ENCODE measurements at places on chromosomes 4 and X.
A peak's percentile ranks its signal among the peaks of the same experiment; 100 is the strongest.

GRCh38 chr4:76526585-76526990 is 91.6 kb downstream of the SHROOM3 start:
- DNase-seq = no peak

DNA sequence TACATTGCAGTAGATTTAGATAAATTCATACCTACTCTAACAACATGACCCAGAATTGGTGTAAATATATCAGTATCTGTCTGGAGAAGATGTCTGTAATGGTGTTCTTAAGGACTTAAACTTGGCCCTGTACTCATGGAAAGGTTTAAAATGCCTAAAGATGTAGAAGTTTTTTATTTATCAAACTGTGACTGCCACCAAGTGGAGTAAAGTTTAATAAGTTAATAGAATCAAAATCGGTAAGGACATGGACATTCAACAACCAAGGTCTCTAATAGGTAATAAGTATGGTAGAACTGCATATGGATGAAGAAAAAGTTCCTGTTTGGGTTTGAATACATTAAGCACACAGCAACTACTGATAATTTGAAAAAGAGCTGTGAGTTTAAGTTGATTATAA is 474.0 kb upstream of the NDST3 start:
- no peak for DNase-seq

DNA sequence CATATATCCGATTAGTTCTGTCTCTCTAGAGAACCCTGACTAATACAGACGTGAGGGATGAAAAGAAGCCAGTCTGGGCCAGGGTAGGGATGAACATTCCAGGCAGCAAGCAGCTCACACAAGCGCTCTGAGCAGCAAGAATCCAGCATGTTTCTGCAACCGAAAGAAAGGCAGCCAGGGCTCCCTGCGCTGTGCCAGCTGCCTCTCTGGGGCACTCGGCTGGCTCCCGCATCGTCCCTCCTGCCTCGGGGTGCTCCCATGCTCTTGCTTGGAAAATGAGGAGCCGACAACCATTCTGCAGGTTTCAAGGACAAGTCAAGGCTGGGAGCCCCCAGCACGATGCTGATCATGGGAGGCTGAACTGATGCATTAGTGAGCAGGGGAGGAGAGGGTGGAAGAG is 7.0 kb downstream of the JAKMIP1 start:
- DNase-seq = peak; percentile 40

DNA sequence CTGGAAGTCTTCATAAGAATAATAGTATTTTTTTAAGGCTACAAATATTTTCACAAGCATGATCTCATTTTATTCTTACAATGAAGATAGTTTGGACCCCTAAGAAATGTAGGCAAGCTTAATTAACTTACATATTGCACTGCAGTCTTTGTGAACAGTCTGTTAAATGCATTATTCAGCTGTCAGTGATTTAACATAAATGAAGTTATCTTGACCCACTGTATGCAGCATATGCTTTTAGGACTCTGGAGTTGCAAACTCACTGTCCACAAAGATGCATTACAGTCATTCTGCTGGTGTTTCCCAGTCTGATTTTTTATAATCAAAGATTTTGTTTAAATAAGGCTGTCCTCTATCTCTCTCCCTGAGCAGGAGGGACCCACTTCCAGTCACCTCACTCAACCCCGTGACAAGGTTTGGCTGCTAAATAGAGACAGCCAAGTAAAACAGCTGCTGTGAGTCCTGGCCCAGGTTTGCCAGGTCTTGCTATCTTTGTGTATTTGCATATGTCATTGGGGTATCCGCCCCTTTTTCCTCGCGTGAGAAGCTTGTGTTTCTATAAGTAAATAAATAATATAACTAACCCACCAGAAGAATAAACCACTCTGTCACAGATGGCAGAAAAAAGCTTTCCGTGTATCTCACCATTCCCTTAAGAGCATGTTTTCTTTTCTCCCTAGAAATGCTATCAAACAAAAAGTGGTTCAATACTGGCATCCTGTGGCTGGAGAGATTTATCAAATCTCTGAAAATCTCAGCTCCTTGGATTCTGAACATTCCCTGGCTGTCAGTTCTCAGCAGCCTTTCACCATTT is 67.0 kb downstream of the SLC7A11 start:
- DNase-seq = no peak

DNA sequence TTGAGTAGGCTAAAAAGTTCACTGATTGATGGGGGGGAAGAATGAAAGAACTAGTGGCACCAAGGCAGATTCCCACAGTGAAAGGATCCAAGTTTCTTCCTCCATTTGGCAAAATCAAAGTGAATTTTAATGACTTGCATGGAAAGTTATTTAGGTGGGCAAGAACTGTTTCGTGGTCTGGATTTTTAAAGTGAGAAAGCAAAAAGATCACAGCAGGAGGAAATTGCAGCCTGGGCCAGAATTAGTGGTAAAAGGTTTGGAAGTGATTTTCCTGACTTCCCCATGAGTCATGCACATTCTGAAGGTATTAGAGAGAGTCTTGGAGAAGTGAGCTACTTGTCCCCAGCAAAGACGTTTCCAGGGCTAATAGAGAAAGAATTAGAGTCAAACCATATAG is 207.8 kb downstream of the ANTXR2 start:
- DNase-seq = no peak

DNA sequence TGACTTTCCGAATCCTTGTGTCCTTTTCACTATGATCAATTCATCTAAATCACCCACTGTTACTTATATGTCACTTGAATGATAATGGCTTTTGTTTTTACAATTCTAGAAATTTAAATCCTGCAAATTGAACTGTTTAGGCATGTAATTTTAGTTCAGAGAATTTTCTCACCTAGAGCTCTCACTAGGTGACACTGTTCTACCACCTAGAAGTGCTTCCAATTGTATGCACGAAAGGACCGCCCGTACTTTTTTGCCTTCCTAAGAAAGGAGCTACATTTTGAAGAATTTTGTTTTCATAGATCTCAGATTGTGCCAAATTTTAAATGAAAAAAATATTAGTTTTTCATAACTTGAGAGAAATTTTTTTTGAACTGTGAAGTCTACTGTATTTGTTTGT is 481.6 kb upstream of the FSTL5 start:
- DNase-seq = no peak

- DNase-seq = no peak
These were observed 144.6 kb downstream of the SOX3 start for GRCh38 chrX:140360284-140360683.

DNA sequence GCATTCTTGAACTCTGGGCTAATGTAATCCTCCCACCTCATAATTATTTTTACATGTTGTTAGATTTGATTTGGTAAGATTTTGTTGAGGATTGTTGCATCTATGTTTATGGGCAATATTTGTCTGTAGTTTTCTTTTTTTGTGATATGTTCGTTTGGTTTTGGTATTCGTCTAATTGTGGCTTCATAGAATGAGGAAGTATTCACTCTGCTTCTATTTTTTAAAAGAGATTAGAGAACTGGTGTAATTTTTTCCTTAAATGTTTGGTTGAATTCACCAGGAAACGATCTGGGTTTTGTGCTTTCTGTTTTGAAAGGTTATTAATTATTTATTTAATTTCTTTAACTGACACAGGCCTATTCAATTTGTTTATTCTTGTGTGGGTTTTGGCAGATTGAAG is 161.2 kb upstream of the NUDT6 start:
- no peak for DNase-seq

- DNase-seq = no peak
These were observed 1.1 kb downstream of the STBD1 start for GRCh38 chr4:76307660-76308014.

- no peak for DNase-seq
These were observed 40.1 kb upstream of the HELT start for GRCh38 chr4:184978211-184978610.

DNA sequence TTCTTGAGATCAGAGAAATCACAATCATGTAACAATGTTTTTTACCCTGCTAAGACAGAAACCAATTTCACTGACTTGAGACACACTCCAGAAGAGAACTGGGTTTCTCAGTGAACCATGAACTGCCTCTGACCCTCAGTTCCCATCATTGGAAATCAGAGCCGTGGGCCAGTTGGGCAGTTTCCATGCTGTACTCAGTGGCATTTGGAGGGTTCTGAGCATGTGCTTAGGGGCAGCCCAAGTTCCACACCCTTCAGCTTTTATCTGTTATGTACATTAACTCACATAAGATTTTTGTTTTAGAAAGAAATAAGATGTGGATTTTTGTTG is 77.9 kb downstream of the BTC start:
- no peak for DNase-seq

DNA sequence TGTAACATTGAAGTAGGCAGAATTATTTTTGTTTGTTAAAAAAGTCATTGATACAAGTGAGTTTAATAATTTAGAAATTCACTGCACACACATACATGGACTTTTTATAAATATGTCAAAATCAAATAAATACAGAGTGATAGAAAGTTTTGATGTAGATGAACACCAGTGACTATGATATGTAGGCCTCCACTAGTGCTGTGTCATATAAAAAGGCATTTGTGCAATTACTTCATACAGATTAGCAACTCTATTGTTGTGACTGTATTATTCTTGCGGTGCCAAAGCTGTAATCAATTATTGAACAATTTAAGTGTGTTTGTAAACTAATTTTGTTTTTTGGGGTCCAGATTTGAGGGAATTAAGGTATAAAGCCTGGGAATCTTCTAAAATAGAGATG is 366.2 kb upstream of the PITX2 start:
- DNase-seq = no peak

DNA sequence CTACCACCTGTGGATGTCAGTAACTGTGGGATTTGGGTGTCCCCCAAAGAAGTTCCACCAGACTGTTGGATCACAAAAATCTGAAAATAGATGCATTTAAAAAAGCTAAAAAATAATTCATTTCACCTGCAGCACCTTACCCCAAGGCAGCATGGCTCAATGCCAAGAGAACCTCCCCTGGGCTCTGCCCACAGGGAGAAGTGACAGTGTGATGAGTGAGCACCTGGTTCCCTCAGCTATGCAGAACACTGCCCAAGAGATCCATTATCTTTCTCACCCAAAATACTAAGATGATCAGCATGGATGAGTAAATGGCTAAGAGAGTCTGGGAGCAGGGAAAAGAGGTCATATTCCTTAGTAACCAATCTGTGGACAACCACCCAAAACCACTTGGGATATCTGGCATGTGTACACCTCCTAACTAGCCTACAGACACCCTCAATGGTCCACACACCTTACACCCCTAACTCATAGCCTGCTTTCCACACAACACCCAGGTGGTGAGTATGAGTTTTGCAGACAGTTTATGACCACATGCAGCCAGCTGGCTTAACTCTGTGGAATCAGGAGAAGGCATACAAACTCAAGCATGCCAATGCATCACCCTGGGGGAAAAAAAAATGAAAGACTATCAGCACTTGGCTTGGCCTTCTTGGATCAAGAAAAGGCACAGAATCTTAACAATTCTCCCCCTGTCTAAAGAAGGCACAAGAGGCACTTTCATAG is 416.5 kb upstream of the SMIM31 start:
- DNase-seq = no peak

GRCh38 chr4:142752202-142752786 is 93.8 kb downstream of the INPP4B start:
- no peak for DNase-seq

DNA sequence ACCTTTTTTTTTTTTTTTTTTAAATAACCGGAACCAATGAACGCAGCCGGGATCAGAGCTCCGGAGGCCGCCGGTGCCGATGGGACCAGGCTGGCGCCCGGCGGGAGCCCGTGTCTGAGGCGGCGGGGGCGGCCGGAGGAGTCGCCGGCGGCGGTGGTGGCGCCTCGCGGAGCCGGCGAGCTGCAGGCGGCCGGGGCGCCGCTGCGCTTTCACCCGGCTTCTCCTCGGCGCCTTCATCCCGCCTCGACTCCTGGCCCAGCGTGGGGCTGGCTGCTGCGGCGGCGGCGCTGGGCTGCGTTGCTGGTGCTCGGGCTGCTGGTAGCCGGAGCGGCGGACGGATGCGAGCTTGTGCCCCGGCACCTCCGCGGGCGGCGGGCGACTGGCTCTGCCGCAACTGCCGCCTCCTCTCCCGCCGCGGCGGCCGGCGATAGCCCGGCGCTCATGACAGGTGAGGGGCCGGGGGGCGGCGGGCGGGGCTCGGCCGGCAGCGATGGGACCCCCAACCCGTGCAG is 337 bp downstream of the STIM2 start:
- DNase-seq = peak; percentile 91

GRCh38 chr4:26459054-26459755 is 31.1 kb downstream of the CCKAR start:
- DNase-seq = no peak

DNA sequence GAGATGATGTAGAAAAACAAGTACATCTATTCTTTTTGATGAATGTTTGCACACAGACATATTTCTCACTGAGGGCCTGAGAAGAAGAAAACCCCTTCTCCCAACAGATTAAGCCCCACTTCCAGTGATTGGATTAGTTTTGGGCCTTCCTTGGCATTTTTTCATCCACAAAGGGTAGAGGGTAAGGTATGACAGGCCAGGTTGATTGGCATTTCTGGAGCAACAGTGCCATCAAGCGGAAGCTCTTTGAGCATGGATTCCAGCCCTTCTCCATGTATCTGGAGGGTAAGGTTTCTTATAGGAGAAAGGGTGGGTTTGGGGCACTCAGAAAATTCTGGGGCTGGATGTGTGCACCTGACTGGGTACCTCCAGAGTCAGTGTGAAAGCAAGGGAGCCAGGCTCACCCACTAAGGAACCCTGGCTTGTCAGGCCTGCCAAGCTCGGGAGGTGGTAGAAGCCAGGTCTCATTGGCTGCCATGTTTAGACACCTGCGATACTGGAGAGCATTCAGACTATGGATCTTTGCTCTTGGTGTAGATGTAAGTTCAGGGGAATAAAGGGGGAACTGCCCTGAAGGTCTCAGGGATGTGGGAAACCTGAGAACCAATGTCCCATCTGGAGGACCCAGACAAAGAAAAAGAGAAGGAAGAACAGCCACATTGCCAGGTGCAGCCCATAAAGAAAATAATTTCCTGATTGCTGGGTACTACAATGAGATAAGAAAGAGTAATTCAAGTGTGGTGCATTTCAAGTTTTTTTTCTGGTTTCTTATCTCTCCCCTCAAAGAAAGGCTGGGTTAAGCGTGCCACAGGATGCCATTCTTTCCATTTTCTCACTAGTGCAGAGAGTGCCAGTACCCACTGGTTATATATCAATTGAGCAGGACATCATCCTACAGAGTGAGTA is 222.3 kb upstream of the AGTR2 start:
- DNase-seq = no peak

DNA sequence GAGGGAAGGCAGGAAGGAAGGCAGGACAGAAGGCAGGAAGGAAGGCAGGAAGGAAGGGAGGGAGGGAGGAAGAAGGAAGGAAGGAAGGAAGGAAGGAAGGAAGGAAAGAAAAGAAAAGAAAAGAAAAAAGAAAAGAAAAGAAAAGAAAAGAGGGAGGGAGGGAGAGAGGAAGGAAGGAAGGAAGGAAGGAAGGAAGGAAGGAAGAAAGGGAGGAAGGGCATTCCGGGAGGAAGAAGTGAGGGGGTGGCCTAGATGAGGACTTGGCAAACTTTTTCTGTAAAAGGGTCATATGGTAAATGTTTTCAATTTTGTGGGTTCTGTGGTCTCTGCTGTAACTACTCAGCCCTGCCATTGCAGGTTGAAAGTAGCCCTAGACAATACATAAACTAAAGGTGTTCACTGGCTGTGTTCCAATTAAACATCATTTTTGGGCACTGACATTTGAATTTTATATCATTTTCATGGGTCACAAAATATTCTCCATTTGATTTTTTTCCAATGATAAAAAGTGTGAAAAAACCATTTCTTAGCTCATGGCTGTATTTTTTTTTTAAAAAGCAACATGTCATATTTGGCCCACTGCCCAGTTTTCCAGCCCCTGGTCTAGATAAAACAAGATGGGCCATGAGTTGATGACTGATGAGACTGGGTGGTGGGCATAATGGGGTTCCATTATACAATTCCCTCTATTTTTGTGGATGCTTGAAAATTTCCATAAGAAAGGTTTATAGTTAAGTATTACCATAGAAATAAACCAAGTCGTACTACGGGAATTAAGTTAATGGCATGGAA is 3.1 kb downstream of the ZNF630 start:
- DNase-seq = no peak

- DNase-seq = no peak
These were observed 306.0 kb downstream of the RPA4 start for GRCh38 chrX:97189668-97190067.

All from posterior vena cava (tissue), 2 donors.